ENCODE measurements at places on chromosomes 6 and 20.

DNA sequence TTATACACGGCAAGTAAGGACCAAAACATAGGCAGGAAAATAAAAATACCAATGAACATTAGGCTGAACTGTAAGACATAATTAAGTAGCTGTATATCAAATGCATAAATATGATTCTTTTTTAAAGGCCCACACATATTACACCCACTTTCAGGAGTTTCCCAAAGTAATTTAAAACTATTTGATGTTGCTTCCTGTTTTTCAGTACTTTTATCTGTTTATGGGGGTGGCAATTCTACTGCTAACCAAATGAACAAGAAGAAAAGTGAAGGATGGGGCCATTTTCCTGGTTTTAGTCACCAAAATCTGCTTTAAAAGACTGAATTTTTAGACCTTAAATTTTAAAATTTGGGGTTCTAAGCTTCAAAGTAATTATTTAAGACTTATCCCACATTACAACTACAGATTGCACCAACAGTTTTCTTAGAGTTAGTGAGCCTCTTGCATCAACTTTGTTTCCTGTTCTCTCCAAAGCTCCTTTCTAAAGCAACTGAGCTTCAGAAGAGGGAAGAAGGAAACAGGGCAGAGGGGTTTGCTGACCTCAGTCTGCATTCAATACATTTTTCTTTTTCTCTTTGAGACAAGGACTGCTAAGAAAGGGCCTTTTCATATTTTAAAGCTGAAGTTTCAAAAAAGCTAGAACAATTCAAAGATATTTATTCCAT is 191.0 kb downstream of the BACH2 start:
- DNase-seq: no peak

- no peak for DNase-seq
Observed at GRCh38 chr6:136463743-136464142, 86.5 kb downstream of the MAP7 start.

DNA sequence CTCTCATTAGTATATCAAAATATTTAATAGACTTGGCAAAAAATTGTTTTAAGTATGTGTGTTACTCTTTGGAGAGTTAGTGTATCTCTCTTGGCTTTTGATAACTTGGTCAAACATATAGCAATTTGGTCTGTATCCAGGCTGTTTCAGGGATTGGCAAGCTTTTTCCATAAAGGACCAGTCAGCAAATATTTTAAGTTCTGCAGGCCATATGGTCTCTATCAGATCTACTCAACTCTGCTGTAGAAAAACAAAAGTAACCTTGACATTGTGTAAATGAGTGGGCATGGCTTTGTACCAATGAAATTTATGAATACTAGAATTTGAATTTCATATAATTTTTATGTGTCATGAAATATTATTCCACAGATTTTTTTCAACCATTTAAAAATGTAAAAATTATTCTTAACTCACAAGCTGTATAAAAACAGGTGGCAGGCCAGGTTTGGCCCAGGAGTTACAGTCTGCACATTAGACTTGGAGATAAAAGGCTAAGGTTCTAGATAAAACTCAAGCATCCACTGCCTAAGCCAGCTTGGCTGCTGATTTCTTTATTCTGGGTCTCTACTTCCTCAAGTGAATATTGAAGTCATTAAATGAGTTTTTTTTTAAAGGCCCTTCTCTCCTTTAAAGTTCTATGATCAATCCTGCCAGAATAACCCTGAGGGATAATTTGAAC is 13.7 kb downstream of the GSTA4 start:
- DNase-seq: no peak

GRCh38 chr6:2986722-2987221 is 12.9 kb upstream of the NQO2 start:
- DNase-seq: no peak

- DNase-seq: no peak
Observed at GRCh38 chr20:15658295-15658694, 915.0 kb downstream of the KIF16B start.

GRCh38 chr6:16901782-16902181 is 140.5 kb upstream of the ATXN1 start:
- peak; percentile 12 for DNase-seq

GRCh38 chr6:106128981-106129781 is 43.0 kb downstream of the PRDM1 start:
- no peak for DNase-seq

DNA sequence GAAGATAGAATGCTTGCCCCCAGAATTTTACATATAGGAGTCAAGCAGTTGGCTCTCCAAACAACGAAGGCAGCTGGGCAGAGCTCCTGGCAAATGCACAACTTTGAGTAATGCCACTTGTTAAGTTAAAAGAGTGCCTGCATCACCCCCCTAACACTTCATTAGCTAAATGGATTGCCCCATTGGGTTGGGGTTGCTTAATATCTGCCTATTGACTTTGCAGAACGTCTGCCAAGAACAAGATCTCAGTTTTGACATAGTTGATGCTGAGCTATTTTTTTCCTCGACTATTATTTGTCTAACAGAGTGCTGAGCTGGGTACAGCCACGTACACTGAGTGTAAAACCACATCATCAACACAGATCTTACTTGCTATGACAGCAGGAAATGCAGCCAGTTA is 12.1 kb downstream of the ANKRD60 start:
- no peak for DNase-seq

DNA sequence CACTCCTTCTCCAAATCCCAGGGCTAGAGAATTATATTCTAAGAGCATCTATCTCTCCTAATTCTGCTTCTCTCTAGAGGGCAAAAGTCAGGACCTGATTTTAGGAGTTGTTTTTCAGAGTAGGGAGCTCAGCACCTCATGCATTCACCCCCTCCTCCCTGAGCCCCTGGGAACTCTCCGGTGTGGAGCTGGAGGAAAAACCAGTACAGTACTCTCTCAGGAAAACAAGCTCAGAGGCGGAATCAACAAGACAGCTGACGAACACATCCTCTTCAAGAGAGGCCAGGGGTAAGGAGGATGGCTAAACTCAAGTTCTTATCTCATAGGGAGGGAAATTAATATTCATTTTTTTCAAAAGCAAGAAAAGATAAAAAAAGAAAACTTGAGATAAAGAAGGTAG is 120.1 kb upstream of the CDYL start:
- no peak for DNase-seq

DNA sequence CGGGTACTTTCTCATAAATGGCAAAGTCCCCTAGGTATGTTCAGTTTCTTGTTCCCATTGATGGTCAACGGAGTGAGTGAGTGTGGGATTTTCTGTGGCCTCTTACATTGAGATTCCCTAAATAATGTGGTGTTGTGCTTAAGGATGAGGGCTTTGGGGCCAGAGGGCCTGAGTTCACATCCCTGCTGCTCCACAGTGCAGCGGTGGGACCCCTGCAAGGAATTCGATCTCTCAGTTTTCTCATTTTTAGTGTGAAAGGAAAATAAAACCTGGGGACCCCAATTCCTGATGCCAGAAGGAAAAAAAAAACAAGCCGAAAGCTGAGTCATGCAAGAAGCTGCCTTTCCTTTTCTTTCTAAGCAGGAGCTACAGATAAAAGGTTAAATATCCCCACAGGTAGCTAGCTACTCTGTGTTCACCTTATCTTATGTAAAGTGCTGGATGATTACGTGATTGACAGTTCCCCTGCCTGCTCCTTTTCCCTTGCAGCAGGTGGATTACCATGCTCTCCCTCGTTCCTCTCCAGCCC is 120.2 kb upstream of the CLDN20 start:
- DNase-seq: no peak

GRCh38 chr6:106844930-106845329 is 129.6 kb downstream of the CD24 start:
- DNase-seq: no peak

DNA sequence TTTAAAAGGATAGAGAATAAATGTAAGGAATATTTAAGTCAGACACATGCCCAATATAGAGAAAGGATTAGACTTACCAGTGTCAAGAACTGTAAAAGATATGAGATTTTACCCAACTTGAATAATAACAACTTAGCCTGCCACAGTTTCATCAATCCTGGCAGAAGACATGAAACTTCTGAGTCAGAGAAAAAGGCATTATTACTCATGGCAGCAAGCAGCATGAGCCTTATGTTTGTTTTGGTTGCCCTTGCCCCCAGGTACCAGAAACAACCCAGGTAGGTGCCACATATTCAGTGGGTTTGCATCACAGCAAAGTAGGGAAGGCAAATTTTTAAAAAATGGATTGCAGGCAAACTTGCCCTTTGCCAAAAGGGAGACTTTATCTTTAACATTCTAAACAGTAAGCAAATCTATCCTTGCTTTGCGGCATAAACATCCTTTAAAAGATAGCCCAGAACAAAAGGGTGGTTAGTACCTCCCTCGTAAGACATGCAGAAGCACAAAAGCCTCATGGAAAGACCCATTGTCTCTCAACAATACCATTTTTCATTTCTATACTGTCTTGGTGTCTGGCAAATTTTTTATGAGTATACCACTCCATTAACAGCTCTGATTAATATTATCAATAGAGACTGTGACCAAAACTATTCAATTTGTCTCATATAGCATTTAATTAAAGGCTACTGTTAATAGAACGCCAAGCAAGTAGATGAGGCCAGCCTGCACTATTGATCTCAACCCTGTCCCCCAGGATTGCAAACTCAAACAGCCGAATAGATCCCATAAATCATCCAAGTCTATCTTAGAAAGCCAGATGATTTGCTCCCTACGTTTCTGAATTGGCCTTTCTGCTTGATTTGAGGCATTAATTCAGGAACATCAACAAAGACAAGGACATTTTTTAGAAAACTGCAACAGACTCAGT is 185.1 kb downstream of the COL19A1 start:
- DNase-seq: no peak

- no peak for DNase-seq
Observed at GRCh38 chr6:160963651-160964050, 27.9 kb upstream of the MAP3K4 start.

GRCh38 chr6:45645302-45645701 is 267.6 kb upstream of the SUPT3H start:
- DNase-seq: no peak

GRCh38 chr20:60862601-60863000 is 389.5 kb upstream of the CDH4 start:
- no peak for DNase-seq

DNA sequence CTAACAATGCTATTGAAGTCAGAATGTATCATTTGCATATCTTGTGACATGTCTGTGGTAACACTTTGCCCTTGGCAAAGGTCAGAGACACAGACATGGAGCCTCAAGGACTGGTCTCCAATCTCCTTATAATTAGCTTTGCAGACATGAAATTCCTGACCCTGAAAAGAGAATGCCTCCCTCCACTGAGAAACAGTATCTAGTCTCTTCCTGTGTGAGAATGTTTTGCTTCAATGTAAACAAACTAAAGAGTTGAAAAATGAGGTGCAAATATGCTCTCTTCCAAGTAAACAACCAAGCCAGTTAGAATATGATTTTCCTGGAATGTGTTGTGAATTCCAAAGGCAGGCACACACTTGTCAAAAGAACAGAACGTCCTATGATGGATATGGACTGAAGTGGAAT is 407.1 kb upstream of the MARCKS start:
- no peak for DNase-seq

DNA sequence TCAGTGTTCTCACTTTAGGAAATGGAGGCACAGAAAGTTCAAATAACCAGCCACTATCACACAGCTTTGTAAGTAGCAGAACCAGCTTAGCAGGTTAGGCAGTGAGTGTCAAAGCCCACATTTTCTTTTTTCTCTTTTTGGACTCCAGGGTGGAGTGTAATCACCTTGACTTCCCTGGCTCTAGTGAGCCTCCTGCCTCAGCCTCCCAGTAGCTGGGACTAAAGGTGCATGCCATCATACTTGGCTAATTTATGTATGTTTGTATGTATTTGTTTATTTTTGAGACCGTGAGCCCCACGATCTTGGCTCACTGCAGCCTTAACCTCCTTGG is 7.8 kb upstream of the NCOA3 start:
- DNase-seq: no peak

DNA sequence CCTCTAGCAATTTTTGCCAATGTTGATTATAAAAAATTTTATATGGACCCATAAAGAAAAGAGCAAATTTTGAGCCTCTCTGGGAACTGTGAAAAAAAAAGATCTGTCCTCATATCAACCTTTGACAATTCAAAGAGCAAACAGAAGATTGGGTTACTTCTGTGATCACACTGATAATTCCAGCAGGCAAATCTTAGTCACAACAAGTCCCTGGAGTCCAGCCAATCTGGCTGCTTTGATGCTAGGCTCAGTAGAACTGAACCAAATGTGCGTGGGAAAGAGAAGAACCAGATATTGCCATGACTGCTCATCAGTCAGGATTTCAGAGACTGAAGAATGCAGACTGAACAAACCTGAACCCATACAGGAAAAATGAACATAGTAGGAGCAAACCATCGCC is 438.4 kb upstream of the FLRT3 start:
- DNase-seq: no peak

DNA sequence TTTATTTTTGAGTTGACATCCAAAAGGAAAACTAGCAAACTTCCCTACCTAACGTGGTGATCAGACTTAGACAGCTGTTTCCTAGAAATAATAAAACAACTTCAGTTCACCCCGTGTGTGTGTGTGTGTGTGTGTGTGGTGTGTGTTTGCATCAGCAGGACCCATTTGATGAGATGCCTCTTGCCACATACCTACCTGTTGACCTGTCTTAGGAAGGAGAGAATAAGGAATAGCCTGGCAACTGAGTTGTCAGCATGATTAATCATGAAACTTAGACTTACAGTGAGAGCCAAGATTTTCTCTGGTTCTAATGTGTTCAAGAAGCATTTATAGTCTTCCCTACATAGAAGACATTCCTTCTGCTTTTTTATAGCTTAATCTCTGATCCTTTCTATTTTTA is 16.1 kb upstream of the PBOV1 start:
- no peak for DNase-seq

GRCh38 chr6:130526466-130526865 is 160.6 kb downstream of the TMEM200A start:
- DNase-seq: no peak

- DNase-seq: no peak
Observed at GRCh38 chr6:110331816-110332215, 26.3 kb downstream of the METTL24 start.

GRCh38 chr20:41905199-41905598 is 287.0 kb upstream of the CHD6 start:
- no peak for DNase-seq

DNA sequence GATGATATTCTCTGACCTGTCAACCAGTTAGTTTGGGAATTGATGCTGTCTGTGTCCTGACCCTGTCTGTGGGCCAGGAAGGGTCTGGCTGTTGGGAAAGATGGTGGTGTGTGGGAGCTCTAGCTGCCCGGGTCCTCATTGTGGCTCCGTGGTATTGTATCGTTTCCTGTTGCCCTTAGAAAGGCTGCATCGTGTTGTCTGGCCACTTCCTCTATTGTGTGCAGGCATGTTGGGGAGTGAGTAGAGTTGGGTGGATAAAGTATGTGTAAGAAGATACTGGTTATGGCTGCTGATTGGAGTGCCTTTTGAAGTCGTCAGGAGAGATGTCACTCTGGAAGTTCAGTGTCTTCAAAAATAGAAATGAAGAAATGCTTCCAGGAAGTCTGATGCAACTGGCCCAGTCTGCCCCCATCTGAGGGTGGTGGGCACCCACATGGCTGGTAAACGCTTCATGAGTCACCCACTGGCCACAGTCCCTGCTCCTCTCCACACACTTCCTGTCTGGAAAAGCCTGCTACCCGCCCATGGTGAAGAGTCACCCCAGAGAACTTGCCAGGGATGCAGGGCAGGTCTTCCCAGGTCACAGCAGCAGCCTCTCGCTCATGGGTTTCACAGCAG is 27.9 kb downstream of the PPARD start:
- DNase-seq: peak; percentile 78
